Fibroblast of skin of left biceps (primary cell): ENCODE measurements at places on chromosomes 6 and 20.

GRCh38 chr6:25006565-25007001 is 70.8 kb upstream of the RIPOR2 start:
- DNase-seq, result no peak

DNA sequence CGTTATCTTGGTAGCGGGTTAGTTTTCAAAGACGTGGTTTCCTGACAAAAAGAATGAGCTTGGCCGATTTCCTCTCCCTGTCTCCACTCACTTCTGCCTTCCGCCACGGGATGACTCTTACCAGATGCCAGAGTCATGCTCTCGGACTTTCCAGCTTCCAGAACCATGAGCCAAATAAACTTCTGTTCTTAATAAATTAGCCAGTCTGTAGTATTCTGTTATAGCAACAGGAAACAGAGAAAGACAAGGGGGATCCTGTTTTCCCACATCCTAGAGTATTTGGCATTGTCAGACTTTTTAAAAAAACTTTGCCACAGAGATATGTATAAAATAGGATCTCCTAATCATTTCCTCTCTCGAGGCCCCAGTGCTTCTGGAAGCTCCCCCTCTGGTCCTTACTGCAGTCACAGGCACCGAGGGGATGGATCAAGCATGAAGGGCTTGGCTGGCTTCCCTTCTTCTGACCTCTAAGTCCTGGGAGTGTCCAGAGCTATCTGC is 84.9 kb upstream of the NAA20 start:
- peak; percentile 75 for DNase-seq

DNA sequence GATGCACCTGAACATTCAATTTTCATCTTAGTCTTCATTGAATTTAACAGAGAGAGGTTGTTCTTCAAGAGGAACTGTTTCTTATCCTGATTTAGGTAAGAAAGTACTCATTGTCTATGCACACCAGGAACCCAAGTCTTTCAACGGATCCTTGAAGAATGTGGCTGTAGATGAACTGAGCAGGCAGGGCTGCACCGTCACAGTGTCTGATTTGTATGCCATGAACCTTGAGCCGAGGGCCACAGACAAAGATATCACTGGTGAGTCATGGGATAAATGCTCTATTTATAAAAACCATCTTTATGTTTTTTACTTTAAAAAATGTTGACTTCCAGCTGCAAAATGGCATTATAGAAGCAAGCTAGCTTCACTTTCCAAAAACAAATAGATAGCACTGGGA is 10.2 kb downstream of the NQO2 start:
- no peak for DNase-seq

DNA sequence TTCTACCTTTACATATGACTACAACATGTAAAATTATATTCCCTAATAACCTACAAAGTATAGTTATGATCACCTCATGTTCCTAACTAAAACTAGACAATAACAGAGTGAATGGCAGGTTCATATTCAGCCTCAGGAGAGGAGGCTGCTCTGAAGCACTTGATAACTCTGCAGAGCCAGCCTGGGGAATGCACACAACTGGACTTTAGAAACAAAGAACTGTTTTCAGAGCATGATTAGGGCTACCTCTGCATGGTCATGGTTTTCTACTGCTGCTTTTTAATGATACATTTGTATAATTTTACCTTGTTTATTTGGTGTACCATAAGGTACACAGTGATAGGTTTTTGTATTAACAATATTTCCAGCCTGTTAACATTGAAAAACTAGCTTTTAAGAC is 50.3 kb downstream of the TRPC4AP start:
- DNase-seq, result no peak

GRCh38 chr6:132007474-132008190 is 56.5 kb upstream of the CCN2 start:
- DNase-seq, result peak; percentile 49

DNA sequence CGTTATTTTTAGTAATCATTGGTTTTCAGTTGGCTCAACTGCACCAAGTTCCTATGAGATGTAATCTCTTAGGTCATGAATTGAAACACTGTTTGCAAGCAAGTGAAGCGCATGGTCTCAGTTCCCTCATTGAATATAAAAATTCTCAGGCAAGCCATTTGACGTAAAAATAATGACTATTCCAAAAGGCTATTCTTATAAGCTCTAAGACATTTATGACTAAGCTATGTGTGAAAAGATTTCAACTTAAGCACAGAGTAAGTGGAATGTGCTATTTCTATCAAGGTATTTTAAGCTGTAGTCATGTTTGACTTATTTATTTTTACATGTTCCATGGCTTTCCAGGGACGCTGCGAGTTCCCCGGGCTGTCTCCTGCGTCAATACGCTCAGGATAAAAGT is 248.5 kb downstream of the THBS2 start:
- no peak for DNase-seq

GRCh38 chr6:17730078-17730704 is 23.5 kb upstream of the NUP153 start:
- DNase-seq, result no peak

GRCh38 chr6:167683028-167683862 is 143.5 kb upstream of the AFDN start:
- no peak for DNase-seq

GRCh38 chr20:21534453-21534852 is 20.6 kb upstream of the NKX2-2 start:
- no peak for DNase-seq

DNA sequence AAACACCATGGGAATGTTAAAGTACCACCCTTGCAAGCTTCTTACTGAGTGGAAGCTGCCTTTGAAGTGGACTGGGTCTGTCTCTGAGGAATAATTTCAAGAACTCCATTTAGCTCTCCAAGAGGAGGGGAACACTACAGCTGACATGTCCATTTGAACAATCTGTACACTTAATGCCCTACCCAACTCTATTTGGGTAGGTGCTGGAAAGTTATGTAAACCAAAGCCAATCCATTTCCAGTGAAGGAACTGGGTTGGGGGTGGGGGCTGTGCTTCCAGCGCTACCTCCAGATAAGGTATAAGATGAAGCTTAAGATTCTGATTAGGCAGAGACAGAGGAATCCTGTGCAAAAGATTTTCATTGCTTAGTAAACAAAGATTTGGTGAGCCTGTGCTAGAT is 122.0 kb downstream of the TCP11 start:
- DNase-seq, result no peak

GRCh38 chr6:127514773-127515227 is 4.3 kb downstream of the MTCL3 start:
- no peak for DNase-seq

DNA sequence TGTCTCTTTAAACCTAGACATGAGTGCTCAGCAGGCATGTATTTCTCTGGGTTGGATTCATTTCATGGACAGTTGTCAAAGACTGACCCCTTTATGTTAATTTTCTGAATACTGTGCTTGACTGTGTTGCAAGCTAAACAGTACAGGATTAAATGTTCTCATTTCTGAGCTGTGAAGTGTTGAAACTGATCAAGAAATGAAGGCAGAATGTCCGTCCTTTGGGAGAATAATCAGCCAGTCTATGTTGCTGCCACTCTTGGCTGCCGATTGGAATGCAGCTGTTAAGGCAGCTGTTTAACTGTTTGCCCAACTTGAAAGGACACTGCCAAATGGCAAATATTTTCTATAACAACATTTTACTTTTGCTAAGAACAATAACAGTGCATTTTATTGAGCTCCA is 87.3 kb downstream of the CEP57L1 start:
- DNase-seq, result no peak

DNA sequence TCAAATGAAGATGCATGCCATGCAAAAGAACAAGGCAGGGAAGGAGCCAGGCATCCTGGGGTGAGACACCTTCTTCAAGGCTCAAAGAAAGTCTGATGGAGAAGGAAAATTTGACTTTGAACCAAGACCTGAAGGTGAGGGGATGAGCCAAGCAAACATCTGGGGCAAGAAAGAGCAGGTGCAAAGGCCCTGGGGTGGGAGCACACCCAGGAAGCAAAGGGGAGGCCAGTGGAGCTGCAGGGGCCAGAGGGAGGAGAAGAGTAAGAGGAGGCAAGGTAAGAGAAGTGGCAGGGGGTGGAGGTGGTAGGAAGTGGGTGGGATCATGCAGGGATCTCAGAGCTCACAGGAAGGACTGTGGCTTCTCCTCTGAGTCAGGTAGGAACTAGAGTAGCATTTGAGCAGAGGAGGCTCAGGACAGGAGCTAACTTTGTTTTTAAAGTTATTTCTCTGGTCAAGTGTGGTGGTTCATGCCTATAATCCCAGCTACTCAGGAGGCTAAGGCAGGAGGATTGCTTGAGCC is 49.6 kb downstream of the SLC13A3 start:
- DNase-seq, result no peak

- DNase-seq, result no peak
Observed at GRCh38 chr6:2387445-2387844, 142.0 kb upstream of the GMDS start.

- no peak for DNase-seq
Observed at GRCh38 chr20:63759377-63759901, 19.9 kb downstream of the SLC2A4RG start.

- no peak for DNase-seq
Observed at GRCh38 chr6:35602133-35602946, 86.4 kb downstream of the FKBP5 start.

DNA sequence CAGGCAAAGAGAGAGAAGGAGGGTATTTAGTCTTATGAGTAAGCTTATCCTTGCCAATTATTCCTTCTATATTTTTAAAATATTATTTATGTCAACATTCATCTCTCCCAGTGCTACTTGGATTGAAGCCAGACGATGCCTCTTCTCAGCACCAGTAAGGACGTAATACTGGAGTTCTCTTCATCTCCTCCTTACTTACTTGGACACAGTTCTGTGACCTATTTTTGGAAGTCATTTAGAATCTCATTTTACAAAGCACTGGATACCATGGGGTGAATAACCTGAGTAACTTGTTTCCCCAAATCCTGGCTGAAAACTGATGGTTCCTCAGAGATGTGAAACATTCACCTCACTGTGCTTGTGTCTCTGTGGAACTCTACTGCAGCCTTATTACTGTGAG is 137.4 kb upstream of the LAMP5 start:
- DNase-seq, result no peak
